ENCODE measurements at places on chromosomes 5 and 9.

DNA sequence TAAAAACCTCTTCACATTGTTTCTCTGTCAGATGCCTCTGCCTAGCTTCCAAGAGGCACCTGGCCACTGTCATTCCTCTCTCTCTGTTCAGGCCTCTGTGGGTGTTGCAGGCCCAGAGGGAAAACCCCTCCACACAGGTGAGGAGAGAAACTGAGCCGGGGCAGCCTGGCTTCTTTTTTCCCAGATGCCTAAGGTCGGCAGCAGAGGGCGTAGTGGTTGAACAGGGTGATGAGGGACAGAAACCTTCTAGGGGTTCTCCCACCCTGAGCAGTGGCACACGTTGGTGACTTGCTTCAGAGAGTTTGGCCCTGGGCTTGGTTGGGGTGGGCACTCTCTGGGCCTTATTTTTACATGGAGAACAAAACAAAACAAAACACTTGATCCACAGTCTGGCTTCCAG is 12.2 kb downstream of the IL9 start:
- no peaks in the 10 kb centered on the region for H3K36me3 ChIP-seq
- peaks cover 9% of the 10 kb centered on the region for H3K4me1 ChIP-seq
- no peak for DNase-seq
- no peak overlapping the region for H3K4me3 ChIP-seq
- peaks cover 54% of the 10 kb centered on the region for H3K27me3 ChIP-seq

DNA sequence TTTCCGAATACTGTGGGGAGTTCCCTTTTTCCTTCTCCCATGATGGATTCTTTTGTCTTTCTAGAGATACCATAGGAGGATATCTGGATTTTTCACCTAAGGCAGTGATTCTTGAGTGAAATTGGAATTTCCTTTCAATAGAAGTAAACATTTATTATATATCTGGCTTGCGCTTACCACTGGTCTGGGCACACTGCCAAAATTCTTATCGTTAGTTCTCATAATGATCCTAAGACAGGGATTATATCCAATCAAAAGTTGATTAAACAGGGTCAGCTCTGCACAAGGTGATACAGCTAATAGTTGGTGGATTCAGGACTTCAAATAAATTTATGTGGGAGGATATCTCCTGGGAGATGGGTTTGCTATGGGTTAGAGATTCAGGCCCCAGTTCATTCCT is 9.6 kb downstream of the TLE4 start:
- H3K4me1 ChIP-seq, result peaks cover 86% of the 10 kb centered on the region
- peak overlapping the region; percentile 46 for H3K4me3 ChIP-seq
- H3K27me3 ChIP-seq, result no peaks in the 10 kb centered on the region
- peaks cover 8% of the 10 kb centered on the region for H3K36me3 ChIP-seq
- H3K27ac ChIP-seq, result peak overlapping the region; percentile 57

- DNase-seq, result no peak
- H3K27me3 ChIP-seq, result no peaks in the 10 kb centered on the region
- H3K27ac ChIP-seq, result no peak overlapping the region
- H3K4me3 ChIP-seq, result no peak overlapping the region
- H3K4me1 ChIP-seq, result peaks cover 22% of the 10 kb centered on the region
- peaks cover 88% of the 10 kb centered on the region for H3K36me3 ChIP-seq
Measured at GRCh38 chr5:62354028-62354874, 48.2 kb downstream of the KIF2A start.

DNA sequence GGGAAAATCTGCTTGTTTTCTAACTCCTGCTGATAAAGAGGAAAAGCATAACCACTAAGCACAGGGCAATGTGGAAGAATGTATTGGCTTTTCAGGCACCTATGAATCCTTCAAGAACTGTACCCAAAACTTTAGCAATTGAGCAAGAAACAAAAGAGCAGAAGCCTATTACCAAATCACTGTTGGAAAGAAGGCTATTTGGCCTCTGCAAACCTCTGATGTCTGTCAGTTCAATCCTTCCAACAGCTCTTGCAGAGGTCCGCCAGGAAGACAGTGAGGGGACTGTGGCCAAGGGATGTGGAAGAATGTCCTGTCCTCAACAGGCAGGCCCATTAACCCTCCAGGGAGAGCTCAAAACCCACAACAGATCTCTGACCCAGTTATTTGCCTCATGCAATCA is 328.6 kb downstream of the ENC1 start:
- peaks cover 10% of the 10 kb centered on the region for H3K4me1 ChIP-seq
- H3K36me3 ChIP-seq, result no peaks in the 10 kb centered on the region
- H3K27me3 ChIP-seq, result peaks cover 50% of the 10 kb centered on the region
- DNase-seq, result no peak
- no peak overlapping the region for H3K4me3 ChIP-seq
- H3K27ac ChIP-seq, result no peak overlapping the region

GRCh38 chr9:110334183-110334582 is 3.5 kb downstream of the TXNDC8 start:
- peaks cover 12% of the 10 kb centered on the region for H3K27me3 ChIP-seq
- H3K4me3 ChIP-seq, result no peak overlapping the region
- no peak overlapping the region for H3K27ac ChIP-seq

DNA sequence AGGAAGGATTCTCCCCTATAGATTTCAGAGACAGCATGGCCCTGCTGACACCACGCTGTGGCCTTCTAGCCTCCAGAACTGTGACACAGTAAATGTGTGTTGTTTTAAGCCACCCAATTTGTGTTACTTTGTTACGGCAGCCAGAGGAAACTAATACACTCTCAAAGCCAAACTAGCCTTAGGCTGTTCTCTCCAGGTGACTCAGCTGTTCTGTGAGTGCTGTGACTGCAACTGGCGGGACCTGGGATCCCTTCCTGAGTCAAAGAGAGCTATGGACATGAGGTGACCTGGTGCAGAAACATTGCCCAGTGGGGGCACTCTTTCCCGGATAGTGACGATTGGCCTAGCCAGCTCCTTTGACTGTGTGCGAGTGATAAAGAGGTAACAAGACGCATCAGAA is 14.0 kb upstream of the MLANA start:
- peaks cover 7% of the 10 kb centered on the region for H3K4me1 ChIP-seq
- no peaks in the 10 kb centered on the region for H3K36me3 ChIP-seq
- H3K4me3 ChIP-seq, result no peak overlapping the region
- DNase-seq, result no peak

DNA sequence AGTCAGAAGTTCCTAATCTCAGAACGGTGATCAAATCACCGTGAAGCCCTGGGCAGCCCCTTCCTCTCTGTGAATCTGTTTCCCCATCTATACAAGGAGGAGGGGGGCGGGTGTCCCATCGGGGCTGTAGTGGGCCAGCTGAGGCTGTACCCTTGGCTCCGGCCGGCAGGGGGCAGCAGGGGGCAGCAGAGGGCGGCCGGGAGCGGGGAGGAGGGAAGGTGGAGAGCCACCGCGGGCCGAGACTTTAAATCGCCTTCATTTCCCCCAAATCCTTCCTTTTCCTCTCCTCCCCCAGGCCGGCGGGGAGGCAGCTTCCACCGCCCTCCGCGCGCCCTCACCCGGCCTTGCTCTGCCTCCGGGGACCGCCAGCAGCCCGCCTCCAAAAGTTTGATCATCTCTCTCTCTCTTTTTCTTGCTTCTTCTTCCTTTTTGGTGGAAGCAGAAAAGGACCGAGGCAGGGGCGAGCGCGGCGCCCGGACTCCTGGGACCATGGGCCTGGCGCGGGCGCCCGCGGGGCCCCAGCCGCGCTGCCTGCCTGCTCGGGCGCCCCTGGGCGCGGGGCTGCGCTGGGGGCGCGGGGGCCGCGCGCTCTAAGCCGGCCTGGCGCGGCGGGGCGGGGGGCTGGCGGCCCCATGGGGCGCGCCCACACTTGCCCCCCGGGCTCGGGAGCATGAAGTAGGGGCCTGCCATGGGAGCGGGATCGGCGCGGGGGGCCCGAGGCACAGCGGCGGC is at the start of gene COL27A1:
Gene COL27A1 (plus strand): TSS at position 275 of the 732 bp plus-strand sequence. CDS start 414 bp downstream, at position 689.
- peak within 1 kb of the TSS; percentile 83 for H3K4me3 ChIP-seq
- peak; percentile 89 for DNase-seq
- peak within 1 kb of the TSS; percentile 89 for H3K27ac ChIP-seq

DNA sequence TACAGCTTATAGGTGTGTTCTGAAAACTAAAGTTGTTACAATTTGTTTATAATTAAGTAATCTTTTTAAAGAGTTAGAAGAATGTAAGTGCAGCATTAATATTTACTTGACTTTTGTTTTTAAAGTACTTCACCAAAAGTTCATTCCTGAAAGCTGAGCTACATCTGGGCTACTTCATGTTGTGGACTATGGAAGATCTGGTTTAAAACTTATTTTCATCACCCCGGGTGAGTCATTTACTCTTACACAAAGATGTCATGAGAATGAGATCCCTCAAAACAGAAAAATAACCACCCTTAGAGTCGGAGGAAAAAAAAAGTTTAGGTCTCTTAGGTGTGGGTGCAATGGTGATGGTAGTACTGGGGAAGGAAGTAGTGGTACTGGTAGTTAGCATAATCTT is 5.1 kb downstream of the POU5F2 start:
- H3K27ac ChIP-seq, result no peak overlapping the region
- no peaks in the 10 kb centered on the region for H3K4me1 ChIP-seq
- peaks cover 48% of the 10 kb centered on the region for H3K36me3 ChIP-seq
- no peak overlapping the region for H3K4me3 ChIP-seq
- H3K27me3 ChIP-seq, result no peaks in the 10 kb centered on the region

- DNase-seq, result no peak
- H3K27me3 ChIP-seq, result peaks cover under 1% of the 10 kb centered on the region
- H3K4me3 ChIP-seq, result no peak overlapping the region
- peaks cover 53% of the 10 kb centered on the region for H3K36me3 ChIP-seq
Measured at GRCh38 chr9:130138171-130138653, 34.0 kb upstream of the NCS1 start.

DNA sequence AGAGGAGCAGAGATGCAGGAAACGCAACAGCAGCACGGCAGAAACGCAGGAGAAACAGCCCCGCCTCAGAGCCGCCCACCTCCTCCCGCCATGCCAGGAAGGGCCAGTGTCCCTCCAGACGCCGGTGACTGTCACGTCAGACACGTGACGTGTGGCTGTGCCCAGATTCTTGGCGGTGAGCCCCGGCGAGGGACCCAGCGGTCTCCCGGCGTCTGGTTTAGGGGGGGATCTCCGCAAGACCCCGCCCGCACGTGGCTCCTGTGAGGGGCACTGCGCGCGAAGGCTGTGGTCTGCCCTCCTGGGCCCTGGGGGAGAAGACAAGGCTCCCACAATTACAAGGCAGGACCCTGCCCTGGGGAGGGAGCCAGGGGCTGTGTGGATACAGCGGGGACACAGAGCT is 2.4 kb upstream of the LCN8 start:
- no peaks in the 10 kb centered on the region for H3K36me3 ChIP-seq
- H3K27ac ChIP-seq, result no peak overlapping the region
- DNase-seq, result no peak
- no peak overlapping the region for H3K4me3 ChIP-seq
- H3K4me1 ChIP-seq, result no peaks in the 10 kb centered on the region

GRCh38 chr5:149063017-149063687 is at the start of gene SH3TC2:
SH3TC2 (minus strand) TSS chr5:149063062; CDS start chr5:149063022, 40 bp downstream.
- no peak within 1 kb of the TSS for H3K4me3 ChIP-seq
- H3K36me3 ChIP-seq, result no peaks in the 10 kb centered on the region
- no peaks in the 10 kb centered on the region for H3K4me1 ChIP-seq

DNA sequence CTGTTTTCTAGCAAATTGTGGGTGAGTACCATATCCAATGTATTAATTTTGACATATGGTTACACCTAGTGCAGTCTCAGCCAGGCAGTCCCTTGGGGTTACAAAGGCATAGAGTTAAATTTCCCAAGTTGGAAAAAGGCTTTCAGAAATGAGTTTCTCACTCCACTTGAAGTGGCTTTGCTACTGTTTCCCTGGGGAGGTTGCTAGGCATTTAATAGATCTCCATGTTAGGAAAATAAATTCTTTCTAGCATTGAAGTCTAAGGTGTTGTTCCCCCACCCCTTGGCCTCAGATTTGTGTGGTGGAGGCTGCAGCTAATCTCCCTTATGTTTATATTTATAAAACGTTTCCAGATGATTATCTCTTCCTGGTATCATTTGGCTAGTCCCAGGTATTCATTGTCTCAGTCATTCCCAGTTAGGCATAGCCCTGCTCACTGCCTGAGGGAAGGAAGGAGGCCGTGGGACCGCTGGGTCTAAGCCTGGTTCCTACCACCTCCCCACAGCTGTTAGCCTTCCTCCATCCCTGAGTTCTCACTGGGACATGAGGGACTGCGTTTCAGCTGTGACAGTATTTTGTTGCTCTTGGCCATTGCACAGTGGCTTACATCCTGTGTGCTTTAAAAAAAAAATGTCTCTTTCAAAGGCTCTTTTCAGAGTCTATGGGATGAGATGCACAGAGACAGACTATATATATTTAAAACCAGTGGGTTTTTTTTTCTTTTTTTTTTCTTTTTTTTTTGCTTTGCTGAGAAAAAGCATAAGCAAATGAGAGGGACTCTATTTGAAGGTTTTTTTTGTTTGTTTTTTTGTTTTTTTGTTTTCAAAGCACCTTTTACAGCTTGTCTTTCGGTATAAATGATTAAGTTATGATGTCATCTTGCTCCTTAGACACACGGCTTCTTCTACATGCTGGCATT is 121.5 kb downstream of the MAST4 start:
- no peaks in the 10 kb centered on the region for H3K4me1 ChIP-seq
- H3K4me3 ChIP-seq, result no peak overlapping the region
- no peaks in the 10 kb centered on the region for H3K36me3 ChIP-seq
- H3K27me3 ChIP-seq, result peaks cover 16% of the 10 kb centered on the region

DNA sequence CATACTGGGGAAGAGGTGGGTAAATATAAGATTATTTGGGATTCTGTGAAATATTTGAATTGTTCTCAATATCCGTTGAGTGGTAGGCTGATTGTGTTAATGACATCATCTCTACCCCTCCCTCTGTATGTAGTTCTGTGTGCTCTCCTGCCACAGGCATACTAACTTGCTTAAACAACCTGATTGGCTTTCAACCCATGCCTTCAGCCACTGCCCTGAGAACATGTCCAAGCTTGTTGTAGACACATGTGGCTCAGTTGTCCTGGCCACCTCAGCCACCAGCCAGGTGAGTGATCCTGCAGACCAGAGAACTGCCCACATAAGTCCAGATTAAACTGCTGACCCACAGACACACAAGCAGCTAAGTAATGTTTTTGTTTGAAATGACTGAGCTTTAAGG is 31.1 kb downstream of the ANKS6 start:
- no peak overlapping the region for H3K4me3 ChIP-seq
- no peak overlapping the region for H3K27ac ChIP-seq
- no peak for DNase-seq
- no peaks in the 10 kb centered on the region for H3K27me3 ChIP-seq
- peaks cover 78% of the 10 kb centered on the region for H3K36me3 ChIP-seq
- H3K4me1 ChIP-seq, result no peaks in the 10 kb centered on the region

- no peak for DNase-seq
- no peak overlapping the region for H3K27ac ChIP-seq
- H3K27me3 ChIP-seq, result no peaks in the 10 kb centered on the region
- H3K36me3 ChIP-seq, result no peaks in the 10 kb centered on the region
- H3K4me3 ChIP-seq, result no peak overlapping the region
Measured at GRCh38 chr9:106449336-106449927, 413.5 kb upstream of the ZNF462 start.

DNA sequence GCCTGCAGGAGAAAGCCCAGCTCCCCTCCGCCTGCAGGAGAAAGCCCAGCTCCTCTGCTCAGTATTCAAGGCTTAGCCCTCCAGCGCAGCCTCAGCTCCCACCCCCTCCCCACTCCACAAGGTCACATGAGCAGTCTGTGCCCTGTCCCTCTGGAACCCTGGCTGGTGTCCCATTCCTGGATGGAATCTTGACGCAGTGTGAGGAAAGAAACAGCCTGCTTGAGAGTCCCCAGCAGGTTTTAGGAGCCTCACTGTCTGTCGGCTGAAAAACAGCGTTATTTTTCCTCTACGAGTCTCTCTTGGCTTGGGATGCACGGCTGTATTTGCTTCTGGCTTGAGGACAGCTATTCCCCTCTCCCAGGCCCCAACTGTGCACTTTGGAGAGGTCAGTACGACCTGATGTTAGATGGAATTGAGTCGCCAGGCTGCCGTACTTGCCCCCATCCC is 210.1 kb upstream of the TRIM32 start:
- no peak overlapping the region for H3K27ac ChIP-seq
- no peak overlapping the region for H3K4me3 ChIP-seq
- DNase-seq, result no peak
